Right ventricle myocardium superior (tissue), 1 donor: ENCODE measurements at places on chromosomes 7 and 10. TPM values are rescaled to one million over a fixed set of nuclear protein-coding genes. Genes with fewer than 3 reads are reported as not detected.

IDI2 gene
- total RNA-seq, result 0.16 TPM

DNA sequence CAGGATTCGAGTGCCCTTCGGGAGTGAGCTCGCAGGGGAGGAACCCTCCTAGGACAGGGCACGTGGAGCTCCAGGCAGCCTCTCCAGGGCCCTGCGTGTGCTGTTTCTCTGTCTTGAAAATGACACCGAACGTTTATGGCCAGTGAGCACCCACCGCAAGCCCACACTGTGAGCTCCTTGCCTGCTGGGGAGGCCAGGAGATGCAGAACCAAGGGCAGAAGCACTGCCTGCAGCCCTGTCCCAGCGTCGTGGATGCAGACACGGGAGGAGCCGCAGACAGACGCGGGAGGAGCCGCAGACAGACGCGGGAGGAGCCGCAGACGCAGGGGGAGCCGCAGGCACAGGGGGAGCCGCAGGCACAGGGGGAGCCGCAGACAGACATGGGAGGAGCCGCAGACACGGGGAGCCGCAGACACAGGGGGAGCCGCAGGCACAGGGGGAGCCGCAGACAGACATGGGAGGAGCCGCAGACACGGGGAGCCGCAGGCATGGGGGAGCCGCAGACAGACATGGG is 314.4 kb downstream of the PTPRN2 start:
- DNase-seq, result peak; percentile 10

- no peak for DNase-seq
Measured at GRCh38 chr10:71090801-71091200, 121.6 kb upstream of the UNC5B start.

MOGAT3 gene
- not detected for total RNA-seq

- no peak for DNase-seq
Measured at GRCh38 chr7:111476586-111477293, 85.6 kb downstream of the IMMP2L start.
